ENCODE measurements at places on chromosomes 2 and 18.

DNA sequence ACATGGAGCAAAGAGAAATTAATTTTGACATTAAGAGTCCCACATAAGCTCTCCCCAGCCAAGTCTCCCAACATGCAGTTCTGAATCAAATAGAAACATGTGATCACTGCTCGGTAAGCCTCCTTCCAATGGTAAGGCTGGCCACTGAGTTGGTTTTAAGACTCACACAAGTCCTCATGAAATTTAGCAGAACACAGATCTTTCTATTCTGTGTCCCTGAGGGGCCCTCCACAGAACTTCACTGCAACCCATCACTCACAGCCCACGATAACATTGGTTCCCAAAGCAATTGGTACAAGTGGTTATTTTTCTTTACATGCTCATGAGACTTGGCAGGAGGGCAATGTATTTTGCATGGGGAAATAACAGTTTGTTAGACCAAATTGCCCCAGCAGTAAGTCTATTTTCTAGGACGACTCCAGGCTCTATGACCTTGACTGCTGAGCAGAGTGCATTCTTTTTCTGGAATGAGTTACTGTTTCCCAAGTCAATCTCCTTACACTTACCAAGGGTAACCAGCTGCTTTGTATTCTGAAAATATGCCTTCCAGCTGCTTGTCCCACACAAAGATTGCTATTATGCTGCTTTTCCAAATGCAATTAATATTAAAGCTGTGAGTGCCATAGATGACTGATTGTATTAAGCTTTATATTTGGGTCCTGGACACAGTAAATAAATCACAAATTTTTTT, 142.3 kb upstream of the TANK start:
- no peak for DNase-seq

DNA sequence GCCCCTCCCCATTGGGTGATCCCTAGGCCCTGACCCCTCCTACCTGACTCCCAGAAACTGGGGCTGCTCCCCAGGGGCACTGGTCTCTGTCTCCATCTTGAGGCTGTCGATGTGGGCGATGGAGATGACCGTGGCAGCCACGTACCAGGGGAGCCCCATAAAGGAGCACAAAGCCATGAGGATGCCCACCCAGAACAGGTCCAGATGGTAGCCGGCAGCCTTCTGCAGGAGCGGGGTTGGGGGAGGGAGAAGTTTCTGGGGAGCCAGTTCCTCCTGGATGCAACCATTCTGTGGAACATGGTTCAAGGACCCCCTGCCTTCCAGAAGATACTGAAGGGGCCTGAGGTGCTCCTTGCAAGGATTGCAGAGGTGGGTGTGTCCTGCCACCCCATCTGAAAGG, 34.0 kb downstream of the MTHFD2 start:
- no peak for DNase-seq

GRCh38 chr2:55301277-55301676, 32.2 kb upstream of the MTIF2 start:
- no peak for DNase-seq

DNA sequence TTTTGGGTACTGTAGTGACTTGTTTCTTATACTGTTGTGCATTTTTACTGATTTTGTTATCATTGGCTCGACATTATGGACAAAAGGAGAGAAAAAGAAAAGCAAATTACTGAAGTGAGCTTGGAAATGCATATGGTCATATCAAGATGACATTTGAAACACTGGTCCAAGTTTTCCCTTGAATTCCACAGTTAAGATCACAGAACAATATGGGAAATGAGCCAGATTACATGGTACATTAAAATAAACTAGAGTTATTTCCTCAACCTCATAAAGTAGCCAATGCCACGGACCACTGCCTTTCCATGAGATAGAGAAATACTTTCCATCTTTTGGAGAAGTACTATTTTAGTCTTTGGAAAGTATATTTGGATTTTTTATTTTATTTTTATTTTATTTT, 62.0 kb upstream of the SGPP2 start:
- DNase-seq = no peak

DNA sequence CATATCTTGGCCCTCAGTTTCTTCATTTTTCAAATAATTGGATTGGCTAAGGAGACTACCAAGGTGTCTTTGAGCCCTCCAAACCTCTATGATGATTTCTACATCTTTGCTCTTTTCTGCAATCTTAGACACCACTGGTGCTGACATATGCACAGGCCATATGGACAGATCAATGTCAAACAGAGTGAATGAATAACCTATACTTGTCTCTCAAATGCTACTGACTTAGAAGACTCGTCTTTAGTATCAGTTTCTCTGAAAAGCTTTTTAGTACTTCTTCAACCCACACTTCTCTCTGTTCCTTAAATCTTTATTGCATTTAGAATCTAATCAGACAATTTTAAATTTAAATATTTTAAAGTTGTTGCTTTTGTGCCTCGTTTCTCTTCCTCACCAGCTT, 258.2 kb downstream of the LTBP1 start:
- no peak for DNase-seq

GRCh38 chr2:72789241-72789640, 36.6 kb downstream of the EXOC6B start:
- DNase-seq = no peak

DNA sequence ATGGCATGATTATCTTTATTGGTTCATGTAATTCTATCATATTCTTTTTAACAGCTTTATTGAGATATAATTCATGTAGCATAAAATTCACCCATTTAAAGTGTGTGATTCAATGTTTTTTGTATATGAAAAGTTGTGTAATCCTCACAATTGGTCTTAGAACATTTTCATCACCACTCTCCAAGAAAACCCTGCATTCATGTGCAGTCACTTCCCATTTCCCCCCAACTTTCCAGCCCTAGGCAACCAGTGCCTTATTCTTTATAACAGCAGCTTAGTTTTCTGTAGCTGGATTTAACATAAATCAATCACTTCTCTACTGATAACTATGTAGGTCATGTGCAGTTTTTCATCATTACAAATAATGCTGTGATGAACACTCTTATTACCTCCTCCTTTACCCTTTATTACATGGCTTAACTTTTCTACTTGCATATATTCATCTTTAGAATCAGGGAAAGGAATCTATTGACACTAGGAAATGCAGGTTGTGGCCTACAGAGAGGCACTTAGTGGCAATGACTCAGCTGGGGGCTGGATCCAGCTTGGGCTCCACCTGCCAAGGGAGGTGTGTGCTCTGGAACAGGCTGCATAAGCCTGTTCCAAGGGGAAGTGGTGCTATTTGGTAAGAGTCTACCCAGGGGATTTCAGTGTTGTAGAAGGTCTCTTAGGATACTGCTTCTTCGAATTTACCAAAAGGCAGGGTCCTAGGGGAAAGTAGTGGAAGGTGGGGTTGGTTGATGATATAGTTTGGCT, 89.1 kb downstream of the ETAA1 start:
- DNase-seq = no peak

- DNase-seq = no peak
These were observed 13.9 kb downstream of the PSMD14 start for GRCh38 chr2:161321944-161322648.

DNA sequence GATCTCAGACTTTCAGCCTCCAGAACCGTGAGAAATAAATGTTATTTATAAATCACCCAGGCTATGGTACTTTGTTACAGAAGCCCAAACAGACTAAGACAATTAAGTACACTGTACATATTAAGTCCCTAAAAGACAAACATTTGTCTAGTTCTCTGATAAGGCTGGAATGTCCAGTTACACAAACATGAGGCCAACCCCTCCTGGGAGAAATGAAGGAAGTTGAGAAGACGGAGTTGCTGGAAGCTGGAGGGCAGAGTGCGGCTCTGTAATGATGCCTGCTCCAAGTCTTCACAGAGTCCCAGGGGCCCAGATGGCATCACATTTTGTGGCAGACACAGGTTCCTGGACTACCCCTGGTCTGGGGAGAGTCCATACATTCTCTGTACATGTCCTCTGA, 79.2 kb upstream of the ST8SIA3 start:
- DNase-seq = no peak

- DNase-seq = no peak
These were observed 35.7 kb downstream of the TMEM237 start for GRCh38 chr2:201607568-201607967.

DNA sequence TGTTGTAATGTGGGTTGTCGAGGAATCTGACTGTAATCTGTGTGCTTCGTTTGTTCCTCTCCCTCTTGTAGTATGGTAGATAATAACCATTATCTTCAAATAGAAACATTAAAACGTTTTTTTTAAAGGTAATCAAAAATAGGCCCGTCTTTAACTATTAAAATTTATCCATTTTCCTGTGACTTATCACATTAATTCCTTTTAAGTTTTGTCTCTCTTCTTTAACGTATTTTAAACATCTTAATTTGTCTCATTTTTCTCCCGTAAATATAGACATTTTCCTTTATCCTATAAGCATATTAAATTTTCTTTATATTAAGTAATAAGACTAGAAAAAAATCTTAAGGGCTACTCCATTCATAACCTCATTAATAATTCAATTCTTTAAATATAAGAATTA, 41.3 kb downstream of the EIF2AK3 start:
- no peak for DNase-seq

GRCh38 chr18:58562999-58563667, 65.8 kb downstream of the ALPK2 start:
- DNase-seq = no peak

DNA sequence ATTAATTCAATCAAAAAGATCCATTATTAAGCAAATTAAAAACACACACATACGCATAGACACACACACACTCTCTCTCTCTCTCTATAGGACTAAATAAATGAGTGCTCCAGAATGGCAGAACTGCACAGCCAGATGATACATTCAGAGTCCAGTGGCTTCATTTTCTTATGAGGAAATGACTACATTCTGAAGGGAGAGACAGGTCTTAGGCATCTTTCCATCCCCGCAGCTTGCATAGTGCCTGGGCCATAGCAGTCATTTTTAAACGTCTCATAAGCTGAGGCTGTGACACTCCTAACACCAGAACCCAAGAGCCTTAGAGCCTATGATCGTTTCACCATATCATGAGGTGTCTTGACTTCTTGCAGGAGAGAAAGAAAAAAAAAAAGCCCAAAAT, 31.1 kb downstream of the FEZ2 start:
- no peak for DNase-seq

- DNase-seq = no peak
These were observed 222.6 kb upstream of the SALL3 start for GRCh38 chr18:78757014-78757413.

DNA sequence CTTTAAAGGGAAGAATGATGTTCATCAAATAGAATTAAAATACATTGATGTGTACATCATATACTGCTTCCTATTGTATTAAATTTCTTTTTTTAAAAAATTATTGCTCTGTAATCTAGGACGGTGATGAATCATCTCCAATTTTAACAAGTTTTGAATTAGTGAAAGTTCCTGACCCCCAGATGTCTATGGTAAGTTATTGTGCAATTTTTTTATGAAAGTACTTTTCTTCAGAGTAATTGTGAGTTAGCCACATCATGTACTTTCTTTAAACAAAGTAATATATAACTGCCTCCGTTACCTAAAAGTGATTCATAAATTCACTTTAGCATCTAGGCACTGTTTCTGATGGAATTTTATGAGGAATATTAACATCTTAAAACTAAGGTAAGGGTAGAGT, 38.1 kb downstream of the PIK3C3 start:
- DNase-seq = no peak

GRCh38 chr2:151102226-151102625, 159.4 kb downstream of the RBM43 start:
- no peak for DNase-seq

GRCh38 chr18:77093586-77093985, 39.0 kb downstream of the MBP start:
- DNase-seq = no peak

GRCh38 chr2:10289891-10290290, 12.8 kb upstream of the HPCAL1 start:
- no peak for DNase-seq

GRCh38 chr2:11865378-11865777, 118.9 kb downstream of the LPIN1 start:
- DNase-seq = no peak

GRCh38 chr2:46794693-46795317, 120.8 kb downstream of the MCFD2 start:
- DNase-seq = no peak

DNA sequence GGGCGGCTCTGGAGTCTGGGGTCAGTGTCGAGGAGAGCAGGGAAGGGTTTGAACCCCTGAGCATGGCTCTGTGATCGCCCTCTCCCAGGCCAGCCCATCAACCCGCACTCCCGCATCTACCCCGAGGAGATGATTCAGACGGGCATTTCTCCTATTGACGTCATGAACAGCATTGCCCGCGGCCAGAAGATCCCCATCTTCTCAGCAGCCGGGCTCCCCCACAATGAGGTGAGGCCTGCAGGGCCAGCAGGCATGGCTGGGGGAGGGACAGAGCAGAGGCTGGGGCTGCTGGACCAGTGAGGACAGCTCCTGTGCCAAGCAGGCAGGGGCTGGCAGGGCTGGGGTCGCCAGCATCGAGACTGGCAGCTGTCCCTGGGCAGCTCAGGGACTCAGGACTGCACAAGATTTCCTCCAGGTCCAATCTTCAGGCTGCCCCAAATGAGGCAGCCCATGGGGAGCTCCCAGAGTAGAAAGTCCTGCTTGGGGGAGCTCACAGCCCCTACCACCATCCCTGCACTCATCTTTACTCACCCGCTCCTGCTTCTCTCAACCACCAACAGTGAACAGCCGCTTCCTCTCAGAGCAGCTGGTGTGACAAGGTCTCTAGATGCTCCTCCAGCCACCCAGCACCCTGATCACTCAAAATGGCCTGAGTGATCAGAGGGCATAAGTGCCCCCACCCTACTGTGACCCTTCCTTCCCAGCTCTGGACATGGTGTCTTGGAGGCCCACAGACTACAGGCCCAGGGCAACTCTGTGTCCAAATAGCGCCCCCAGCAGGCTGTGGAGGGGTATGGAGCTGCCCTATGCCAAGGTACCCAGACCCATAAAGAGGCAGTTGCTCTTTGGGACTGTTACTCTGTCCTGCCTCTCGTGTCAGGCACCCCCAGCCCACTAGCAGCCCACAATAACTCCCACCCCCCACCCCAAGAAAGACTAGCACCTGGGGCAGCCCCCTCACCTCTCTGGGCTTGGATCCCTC, 18.3 kb upstream of the ANKRD53 start:
- DNase-seq = no peak

DNA sequence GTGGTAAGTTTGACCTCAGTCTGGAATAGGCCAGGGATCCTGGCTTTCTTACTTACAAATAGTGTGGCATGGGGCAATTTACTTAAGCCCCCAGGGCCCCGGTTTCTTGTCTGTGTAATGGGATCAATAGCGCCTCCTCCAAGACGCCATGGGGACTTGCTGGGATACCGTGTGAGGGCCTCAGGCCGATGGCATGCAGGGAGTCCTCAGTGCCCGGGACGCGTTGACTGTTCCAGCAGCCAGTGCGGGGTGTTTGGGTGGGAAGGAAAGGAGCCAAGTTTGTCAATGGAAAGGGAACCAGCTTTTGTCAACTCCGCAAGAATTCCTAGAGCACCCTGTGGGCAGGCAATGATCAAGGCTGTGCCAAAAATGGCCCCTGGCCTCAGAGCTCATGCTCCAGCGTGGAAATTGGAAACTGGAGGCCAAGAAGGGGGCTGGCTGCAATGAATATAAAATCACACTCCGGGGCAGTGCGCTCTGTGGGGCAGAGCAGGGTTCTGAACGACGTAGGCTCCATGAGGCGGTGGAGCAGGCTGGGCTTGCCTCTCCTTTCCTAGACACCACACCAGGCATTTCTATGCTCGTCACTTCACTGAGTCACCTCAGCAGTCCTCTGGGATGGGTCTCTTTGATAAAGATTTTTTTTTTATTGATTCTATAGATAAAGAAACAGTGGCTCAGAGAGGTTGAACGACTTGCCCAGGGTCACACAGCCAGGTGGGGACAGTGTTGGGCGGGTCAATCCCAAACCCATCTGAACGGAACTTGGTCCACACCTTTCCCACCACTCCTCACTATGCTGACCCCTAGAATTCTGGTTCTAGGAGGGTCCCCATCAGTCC, 56.7 kb upstream of the ASAP2 start:
- DNase-seq = no peak

GRCh38 chr2:210955591-210955990, 399.2 kb downstream of the CPS1 start:
- no peak for DNase-seq
